ENCODE measurements at places on chromosomes 7 and 10.

DNA sequence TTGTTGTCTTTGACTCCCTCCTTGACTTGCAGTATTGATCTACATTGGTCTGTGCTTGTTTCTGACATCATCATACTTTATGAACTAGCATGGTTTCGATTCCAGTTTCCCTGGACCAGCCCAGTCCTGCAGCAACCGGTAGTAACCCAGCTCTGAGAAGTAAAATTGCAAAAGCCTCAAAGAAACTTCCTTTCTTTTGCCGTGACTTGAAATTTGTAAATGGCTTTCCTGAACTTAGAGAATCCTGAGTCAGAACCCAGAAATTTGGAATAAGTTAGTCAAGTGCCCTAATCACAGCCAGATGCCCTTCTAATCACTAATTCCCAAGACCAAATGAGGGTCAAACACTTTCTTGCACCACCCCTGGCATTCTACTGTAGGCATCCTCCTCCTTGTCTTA, 15.0 kb downstream of the TAS2R60 start:
- DNase-seq: no peak

DNA sequence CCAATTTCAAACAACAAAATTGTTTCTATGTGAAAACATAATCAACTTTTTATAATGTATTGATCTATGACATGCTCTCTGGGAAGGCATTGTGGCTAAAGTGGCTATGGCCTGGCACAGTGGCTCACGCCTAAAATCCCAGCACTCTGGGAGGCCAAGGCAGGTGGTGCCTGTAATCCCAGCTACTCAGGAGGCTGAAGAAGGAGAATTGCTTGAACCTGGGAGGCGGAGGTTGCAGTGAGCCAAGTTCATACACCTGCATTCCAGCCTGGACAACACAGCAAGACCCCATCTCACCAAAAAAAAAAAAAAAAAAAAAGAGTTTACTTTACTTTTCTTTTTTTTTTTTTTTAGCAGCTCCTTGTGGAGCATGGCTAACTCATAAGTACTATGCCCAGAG, 38.9 kb upstream of the CPN1 start:
- no peak for DNase-seq

DNA sequence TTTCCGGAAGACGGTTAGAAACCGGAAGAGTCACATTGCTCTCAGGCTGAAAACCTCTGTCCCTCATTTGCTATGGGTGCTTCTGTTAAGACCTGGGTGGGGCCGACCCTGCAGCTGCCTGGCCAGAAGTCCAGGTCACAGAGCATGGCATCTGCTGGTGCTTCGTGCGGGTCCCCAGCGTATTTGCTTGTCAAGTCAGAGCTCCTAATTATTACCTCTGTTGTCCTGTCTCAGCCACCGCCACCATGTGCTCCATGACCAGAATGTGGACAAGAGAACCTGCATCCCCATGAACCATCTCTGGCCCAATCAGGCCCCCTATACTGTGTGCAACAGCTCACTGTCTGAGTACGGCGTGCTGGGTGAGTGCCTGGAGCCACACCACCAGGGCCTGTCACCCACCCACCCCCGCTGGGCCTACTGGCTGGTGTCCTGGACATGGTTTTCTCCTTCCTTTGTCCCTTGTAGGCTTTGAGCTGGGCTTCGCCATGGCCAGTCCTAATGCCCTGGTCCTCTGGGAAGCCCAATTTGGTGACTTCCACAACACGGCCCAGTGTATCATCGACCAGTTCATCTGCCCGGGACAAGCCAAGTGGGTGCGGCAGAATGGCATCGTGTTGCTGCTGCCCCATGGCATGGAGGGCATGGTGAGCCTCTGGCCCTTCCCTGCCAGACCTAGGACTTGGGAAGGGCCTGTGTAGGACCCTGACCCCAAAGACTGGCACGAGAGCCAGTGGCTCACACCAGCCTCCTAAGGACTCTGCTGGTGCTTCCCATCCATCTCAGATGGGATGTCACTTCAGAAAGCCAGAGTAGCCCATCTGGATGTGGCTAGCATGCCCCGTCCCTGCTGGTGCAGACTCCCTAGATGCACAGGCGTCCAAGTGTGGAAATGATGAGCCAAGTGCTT, 51.3 kb upstream of the ZMIZ2 start:
- DNase-seq: no peak

DNA sequence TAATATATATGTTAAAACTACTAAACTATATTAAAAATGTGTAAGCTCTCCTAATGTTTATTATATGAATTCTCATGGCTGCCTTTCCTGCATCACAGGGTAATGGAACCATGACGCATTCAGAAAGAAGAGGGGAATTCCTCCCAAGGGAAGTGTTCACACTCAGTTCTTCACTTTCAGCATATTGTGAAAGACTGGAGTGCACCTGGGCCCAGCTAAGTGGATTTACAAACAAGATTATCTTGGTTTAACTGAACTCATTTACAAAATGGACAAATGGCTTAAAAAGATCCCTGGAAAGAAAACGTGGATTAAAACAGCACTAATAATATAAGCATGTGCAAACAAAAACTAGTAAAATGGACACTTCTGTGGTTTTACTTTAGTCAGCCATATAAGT, 149.8 kb downstream of the DOCK4 start:
- DNase-seq: no peak

DNA sequence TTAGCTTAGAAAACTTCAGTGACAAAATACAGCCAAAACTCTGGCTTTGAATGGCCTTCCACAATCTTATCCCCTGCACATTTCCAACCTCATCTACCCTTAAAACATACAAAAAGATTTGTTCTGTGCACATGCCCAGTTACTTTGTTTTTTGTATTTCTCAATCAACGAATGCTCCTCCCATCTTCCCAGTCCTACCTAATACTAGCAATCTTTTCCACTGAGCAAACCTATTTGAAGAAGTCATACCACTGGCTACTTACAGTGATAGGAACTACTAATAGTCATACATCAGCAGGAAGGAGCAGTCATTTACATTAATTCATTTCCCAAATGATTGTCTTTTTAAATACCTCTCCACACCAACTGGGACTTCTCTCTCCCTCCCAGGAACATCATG, 2.5 kb downstream of the USP54 start:
- DNase-seq: no peak
